ENCODE measurements at places on chromosomes 6 and 20. TPM values are rescaled to one million over a fixed set of nuclear protein-coding genes. Genes with fewer than 3 reads are reported as not detected.

The GSTA1 gene
- 22.2 TPM for total RNA-seq

The BCLAF1 gene
- total RNA-seq, result 132 TPM

The SLC17A4 gene
- total RNA-seq, result not detected

DNA sequence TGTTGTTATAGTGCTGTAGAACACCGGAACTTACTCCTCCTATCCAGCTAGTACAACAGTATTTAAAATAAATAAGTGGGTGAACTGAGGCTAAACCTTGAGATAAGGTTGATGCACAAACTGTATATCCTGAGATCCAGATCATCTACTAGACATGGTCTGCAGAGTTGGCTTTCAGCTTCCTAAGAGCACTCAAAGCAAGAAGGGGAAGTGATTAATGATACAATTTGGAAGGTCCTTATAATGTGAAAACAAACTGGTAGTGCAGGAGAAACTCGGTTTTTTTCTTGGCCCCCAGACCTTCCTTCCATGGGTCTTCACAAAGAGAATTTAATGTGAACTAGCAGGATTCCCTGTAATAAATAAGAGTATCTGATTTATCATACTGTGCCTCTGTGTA lies 27.4 kb upstream of the RREB1 start:
- DNase-seq, result no peak

GRCh38 chr6:25219216-25219916 lies 59.8 kb upstream of the CARMIL1 start:
- no peak for DNase-seq
- H3K36me3 ChIP-seq, result no peaks in the 10 kb centered on the region
- H3K27me3 ChIP-seq, result no peaks in the 10 kb centered on the region
- H3K4me3 ChIP-seq, result no peak overlapping the region
- H3K27ac ChIP-seq, result no peak overlapping the region
- peaks cover 8% of the 10 kb centered on the region for H3K4me1 ChIP-seq

DNA sequence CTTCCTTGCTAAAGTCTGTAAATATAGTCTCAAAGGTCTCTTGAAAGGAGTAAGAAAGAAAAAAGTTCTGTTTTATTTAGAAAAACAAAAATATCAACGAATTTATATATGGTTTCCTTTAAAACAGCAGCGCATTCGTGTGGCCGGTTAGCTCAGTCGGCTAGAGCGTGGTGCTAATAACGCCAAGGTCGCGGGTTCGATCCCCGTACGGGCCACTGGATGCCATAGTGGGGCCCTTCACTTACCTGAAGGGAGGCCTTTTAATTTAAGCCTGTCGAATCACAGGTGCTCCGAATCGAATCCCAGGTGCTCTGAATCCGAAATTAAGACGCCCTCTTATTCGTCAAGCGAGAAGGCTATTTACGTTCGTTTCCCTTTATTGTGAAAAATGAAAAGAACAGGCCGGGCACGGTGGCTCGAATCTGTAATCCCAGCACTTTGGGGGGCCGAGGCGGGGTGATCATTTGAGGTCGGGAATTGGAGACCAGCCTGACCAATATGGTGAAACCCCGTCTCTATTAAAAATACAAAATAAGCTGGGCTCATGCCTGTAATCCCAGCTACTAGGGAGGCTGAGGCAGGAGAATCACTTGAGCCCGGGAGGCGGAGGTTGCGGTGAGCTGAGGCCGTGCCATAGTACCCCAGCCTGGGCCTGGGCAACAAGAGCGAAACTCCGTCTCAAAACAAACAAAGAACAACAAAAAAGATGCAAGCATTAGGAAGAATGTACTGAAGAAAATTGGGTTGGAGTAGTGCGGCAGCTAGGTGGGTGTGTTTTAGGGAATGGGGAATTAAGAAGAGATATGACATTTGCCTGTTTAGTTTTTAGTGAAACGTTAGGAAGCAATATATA lies 195.8 kb upstream of the ZNF184 start:
- H3K4me1 ChIP-seq, result no peaks in the 10 kb centered on the region
- peaks cover 87% of the 10 kb centered on the region for H3K27me3 ChIP-seq
- H3K4me3 ChIP-seq, result no peak overlapping the region
- H3K27ac ChIP-seq, result no peak overlapping the region
- no peak for DNase-seq

- H3K27ac ChIP-seq, result no peak overlapping the region
- H3K4me1 ChIP-seq, result peaks cover 15% of the 10 kb centered on the region
Observed at GRCh38 chr6:10884245-10884972, 2.4 kb upstream of the SYCP2L start.
